Activated CD4-positive, alpha-beta memory T cell treated with anti-CD3 and anti-CD28 coated beads for 36 hours (primary cell): ENCODE measurements at places on chromosomes 11 and 22.

- DNase-seq: peak; percentile 77
Observed at GRCh38 chr11:65551572-65552387, 6.4 kb downstream of the LTBP3 start.

DNA sequence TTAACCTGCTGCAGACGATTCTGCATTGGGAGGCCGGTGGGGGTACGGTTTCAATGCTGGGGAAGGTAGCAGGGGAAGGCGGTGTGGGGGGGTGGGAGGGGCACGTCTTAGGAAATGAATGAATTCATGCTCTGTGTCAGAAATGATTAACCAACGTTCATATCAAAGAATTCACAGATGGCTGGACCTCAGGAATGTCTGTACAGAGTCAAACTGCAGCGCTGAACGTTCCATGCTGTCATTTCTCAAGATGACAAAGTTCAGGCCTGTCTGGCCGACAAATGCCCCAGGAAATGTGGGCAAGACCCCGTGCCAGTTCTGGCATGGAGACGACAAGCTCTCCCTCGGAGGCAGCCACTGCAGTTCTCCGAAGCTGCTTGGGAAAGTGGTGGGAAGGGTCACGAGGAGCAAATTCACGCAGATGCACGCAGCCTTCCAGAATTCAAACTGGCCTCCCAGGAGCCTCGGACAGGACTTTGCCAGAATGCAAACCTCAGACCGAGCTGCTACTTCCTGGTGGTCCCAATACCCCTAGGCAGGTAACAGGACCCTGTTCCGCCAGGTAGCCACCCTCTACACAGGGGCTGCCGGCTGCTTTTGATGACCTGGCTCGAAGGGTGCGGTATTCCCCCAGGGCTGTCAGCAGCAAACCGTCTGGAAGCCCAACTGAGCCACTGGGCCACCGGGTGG is 81.5 kb downstream of the TRMU start:
- DNase-seq: no peak

- no peak for DNase-seq
Observed at GRCh38 chr11:95586155-95586554, 203.4 kb downstream of the FAM76B start.

DNA sequence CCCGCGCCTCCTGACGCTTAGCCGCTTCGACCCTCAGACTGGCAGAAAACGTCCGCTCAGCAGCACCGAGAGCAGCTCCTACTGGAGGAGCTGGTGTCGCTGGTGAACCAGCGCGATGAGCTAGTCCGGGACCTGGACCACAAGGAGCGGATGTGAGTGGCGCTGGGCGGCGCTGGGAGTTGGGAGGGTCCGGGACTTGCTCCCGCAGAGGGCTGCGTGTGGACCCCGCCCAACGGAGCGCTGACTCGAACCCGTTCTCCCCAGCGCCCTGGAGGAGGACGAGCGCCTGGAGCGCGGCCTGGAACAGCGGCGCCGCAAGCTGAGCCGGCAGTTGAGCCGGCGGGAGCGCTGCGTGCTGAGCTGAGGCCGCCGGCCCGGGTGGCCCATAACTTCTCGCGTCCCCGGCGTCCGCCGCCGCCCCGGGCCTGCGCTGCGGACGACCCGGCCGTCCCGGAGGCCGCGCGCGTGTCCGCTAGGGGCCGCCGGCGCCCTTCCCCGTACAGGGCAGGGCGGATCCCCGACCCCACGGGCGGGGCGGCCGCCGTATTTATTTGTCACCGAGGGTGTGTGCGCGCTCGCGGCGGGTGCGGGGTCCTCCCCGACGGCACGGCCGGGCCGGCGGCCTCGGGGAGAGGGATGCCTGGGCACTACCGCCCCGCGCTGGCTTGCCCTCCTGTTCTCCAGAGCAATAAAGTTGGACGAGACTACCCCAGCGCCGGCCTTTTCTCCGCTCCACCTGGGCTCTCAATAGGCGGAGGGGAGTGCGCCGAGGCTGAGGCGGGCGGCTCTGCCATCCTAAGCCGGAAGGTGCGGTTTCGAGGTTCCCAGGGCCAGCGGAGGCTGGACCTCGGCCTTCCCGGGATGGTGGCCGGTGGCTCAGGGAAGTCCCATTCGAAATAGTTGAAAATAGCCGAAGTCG is 3.4 kb downstream of the KCNK7 start:
- DNase-seq: no peak

DNA sequence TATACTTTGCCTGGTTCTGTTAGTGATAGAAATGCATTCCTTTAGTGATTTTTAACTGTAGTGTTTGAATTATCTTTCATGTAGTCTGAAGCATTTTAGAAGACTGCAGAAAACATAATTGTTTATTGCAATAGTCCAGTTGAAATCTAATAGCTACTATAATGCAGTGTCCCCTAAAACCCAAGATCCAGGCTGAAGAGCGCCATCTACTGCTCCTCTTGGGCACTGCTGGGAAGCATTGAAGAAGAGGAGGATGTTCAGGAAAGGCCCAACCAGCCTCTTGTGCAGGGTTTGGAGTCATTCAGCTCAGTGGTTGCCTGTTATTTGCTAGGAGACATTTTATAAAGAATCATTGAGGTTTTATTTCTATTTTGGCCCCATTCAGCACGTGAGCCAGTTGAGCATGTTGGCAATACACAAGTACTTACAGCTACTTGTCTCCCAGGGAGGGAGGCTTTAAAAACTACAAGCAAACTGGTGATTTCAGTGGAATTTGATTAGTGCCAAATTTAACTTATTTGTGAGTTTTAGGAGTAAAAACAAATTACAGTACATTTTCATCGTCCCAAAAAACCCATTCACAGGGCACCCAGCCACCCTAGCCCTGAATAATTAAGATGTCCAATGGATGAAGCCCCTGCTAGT is 74.9 kb upstream of the HORMAD2 start:
- DNase-seq: peak; percentile 78

DNA sequence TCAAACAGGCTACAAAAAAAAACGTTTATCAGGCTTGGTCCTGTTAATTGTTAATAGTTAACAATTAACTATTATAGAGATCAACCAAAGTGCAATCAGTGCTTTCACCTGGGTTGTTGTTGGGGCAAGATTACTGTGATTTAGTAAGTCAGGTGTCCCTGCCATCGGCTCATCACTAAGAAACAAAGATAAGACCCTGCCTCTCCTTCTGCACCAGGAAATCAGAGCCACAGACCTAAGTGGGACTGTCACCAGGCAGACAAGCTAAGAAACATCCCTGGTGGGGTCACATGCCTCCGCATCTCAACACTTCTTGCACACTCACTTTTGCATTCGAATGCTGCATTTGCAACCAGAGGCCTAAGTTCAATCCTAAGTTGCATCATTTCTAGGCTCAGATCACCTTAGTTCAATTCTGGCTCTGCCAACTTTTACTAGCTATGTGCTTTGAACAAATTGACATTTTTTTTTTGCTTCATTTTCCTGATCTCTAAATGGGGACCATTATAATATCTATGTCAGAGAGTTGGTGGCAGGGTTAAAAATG is 298.9 kb upstream of the B3GAT1 start:
- no peak for DNase-seq
